ENCODE measurements at places on chromosomes 5 and 9.

- no peak for DNase-seq
These were observed 10.6 kb upstream of the PWWP2A start for GRCh38 chr5:160129841-160130240.

GRCh38 chr5:140303966-140304365 is 1.1 kb upstream of the PFDN1 start:
- DNase-seq = no peak

- peak; percentile 66 for DNase-seq
These were observed 18.0 kb downstream of the MGAT1 start for GRCh38 chr5:180784497-180785097.

GRCh38 chr9:128643519-128644300 is 12.9 kb downstream of the DYNC2I2 start:
- DNase-seq = no peak

DNA sequence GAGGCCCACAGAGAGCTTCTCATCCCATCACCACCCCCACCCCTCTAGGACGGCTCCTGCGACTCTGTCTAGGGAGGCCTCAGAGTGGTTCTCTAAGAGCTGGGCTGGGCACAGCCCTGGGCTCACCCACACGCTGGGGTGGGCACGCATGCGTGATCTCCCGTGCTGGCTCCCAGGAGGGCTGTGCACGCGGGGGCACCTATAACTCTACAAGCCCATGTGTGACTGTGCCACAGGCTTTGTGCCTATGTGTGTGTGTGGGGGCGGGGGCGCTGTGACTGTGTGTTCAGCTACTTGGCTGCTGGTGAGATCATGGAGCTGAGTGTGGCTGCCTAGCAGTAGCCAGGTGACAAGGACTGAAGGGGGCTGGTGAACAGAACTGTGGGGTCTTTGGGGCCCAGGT is 32.2 kb downstream of the NDUFA8 start:
- DNase-seq = no peak

GRCh38 chr5:5103245-5103644 is 36.9 kb upstream of the ADAMTS16 start:
- no peak for DNase-seq

- no peak for DNase-seq
These were observed 65.1 kb upstream of the C5orf46 start for GRCh38 chr5:147971472-147971871.

- DNase-seq = no peak
These were observed 47.5 kb downstream of the STX17 start for GRCh38 chr9:99953861-99954507.

GRCh38 chr9:101131326-101131725 is 102.8 kb downstream of the PLPPR1 start:
- DNase-seq = no peak

DNA sequence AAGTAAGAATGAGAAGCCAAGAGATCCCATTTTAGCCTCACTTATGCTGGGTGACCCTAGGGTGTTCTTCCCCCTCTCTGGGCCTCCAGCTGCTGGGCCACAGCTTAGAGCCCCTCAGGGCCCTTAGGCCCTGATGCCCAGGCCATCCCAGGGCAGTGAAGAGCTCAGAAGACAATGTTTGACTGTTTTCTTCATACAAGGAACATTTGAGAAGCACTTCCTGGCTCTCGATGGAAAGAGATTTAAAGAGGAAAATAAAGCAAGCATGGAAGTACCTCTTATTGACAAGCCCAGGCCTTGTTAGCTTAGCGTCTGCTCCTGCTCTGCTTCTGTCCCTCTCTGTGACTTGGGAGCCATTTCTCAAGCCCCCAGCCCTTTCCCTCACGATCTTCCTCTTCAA is 165.9 kb upstream of the SMIM23 start:
- no peak for DNase-seq

GRCh38 chr9:113622600-113623400 is 159.3 kb downstream of the RGS3 start:
- no peak for DNase-seq

DNA sequence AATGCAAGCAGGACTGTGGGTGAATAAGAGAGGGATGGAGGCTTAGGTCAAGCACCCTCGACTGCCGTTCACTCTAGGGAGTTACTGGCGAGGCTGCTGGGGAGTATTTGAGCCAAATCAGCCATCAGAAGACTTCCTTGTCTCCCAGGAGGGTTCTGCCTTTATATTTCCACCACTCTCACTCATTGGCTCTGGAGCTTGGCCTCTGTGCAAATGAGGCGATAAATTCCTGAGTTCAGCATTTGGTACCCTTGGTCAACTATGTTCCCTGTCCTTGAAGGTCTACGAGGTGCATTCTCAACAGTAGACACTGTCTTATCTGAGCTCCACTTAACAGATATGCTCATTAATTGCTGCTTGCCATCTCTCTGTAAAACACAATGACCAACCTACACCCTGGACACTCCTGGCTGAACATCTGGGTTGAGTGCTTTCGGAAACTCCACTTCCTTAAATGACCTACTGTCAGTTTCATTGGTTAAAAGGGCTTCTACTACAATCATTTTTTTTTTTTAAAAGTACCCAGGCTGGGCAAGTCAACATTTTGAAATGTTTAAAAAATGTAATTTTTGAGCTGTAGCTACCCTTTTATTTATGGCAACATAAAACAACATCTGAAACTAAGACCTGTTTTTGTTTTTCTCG is 153.2 kb downstream of the NTRK2 start:
- DNase-seq = no peak

GRCh38 chr9:112914524-112914923 is 23.8 kb upstream of the SLC46A2 start:
- DNase-seq = no peak

GRCh38 chr5:124416627-124417026 is 329.8 kb downstream of the ZNF608 start:
- DNase-seq = no peak

DNA sequence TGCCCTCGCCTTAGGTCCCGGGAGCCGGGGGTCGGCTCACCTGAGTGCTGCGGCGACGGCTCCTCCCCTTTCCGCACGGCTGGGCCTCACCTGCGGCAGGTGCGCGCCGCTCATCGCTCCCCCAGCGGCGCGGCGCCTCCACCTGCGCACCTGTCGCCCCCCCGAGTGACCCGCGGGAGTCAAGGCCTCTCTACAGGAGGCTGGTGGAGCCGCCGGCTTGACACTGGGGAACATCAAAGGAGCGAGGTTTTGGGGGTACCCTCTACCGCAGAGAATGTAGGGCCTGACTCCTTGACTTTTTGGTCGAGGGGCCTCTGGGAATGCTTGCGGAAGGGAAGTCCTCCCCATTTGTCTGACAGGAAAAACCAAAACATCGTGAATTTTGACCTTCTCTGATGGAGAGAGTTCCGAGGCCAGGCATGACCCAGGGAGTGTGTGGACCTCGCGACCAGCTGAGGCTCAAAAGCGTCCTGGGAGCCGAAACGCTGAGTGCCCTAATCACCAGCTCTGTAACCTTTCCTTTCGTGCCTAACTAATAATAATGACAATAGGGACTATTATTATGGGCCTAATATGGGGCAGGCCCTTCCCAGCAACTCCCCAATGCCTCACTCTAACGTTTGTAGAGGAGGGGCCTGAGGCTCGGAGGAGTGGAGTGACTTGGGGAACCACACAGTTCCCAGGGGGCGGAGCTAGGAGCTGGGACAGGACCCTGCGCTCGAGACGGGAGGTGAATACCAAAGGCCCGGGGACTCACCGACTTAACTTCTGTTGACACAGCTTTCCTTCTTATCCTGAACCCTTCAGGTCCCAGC is 714 bp upstream of the IER5L start:
- DNase-seq = no peak

DNA sequence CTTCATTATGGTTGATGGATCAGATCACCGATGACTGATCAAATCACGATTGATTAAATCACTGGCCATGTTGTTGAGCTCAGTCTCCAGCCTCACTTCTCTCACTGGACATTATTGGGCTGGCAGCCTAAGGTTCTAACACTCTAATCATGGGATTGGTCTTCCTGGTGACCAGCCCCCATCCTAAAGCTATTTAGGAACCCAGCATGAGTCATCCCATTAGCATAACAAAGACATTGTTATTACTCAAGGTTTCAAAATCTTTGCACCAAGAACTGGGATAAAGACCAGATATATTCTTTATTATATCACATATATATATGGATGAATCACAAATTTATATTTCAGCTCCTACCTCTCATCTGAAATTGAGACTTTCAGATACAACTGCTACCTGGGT is 272.1 kb upstream of the IL12B start:
- DNase-seq = no peak

DNA sequence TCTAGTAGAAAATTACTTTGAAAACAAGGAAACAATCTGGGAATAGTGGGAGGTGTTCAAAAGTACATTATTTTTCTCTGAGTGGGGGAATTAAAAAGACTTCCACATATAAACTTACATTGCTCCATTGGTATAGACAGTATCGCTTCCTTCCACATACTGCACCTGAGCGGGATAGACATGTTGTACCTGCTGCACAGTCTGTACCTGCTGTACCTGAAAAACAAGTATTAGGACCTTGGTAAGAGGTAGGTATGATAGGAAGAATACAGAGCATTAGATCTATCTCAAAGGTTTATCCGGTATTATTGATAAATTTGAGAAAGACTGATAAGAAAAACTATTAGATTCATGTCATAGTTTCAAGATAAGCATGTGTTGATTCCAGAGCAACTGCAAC is 179.3 kb downstream of the RFX3 start:
- no peak for DNase-seq

GRCh38 chr5:131209506-131210150 is 38.9 kb downstream of the LYRM7 start:
- peak; percentile 45 for DNase-seq

DNA sequence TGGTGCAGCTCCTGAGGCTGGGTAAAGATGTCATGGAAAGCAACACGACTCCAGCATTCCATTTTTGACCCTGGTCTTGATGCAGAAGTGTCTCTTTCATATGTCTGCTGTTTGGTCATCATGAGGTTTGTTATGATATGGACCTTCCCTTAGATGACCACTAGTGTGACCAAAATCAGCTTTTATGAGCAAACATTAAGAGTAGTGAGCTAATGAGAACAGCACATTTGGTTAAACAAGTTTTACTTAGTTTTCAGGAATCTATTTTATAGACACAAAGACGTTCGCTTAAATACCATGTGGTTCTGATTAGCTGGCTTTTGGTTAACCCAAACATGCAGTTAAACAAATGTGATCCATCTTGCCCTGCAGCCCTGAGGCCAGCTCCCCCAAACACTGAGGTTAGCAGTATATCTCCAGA is 56.7 kb upstream of the ACTBL2 start:
- no peak for DNase-seq

- DNase-seq = no peak
These were observed 78.4 kb upstream of the ATP10B start for GRCh38 chr5:160930406-160930805.

DNA sequence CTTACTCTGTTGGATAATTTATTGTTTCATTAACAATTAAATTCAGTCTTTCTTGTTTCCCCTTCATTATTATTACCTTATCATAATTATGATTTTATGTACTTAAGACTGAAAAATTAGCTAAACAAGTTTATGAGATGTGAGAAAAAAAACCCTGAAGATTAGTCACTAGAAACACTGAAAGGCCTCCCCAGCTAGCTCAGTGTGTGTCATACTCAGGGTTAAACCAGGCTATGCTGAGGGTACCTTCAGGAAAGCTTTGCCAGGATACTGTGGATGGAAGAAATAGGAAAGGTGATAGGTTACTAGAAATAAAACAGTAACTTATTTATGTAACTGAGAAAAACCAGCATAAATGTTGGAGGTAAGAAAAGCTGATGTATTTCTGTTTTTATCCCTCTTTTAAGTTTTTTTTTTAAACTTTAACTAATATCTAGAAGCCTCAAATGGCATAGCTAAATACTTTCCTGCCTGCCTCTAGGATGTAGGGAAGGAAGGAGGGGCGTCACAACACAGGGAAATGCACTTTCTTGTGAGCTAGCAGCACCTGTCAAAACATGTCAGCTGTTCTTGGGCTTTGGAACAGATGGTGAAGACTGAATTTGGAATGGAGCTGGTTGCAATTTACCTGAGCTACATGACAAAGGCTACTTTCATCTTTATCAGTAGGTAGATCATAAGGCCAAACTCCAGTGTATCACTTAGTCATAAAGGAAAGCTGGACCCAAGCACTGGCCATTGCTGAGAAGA is 24.2 kb downstream of the NMRK1 start:
- DNase-seq = no peak

DNA sequence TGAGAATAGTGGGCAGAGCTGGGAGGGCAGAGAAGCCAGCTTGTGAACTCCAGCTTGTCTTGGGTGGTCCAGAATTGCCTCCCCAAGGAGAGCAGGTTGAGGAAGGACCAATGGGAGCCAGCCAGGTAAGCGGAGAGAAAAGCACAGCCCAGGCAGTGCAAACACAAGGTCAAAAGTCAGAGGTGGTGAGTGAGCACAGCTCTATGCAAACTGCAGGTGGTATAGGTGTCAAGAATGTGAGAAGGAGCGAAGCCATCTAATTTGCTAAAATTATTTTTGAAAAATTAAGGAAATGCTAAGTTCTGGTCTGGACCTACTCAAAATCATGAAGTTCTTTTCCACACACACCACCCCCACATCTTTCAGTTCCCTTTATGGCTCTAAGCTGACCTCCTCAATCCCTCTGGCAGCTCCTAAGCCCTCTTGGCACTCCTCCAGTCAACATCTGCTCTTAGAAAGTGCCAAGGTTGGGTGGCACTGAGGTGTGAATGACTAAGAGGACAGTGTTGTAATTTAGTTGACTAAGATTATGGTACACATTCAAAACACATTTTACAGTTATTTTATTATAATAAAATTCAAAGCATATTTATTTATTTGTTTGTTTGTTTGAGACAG is 6.6 kb upstream of the OTULINL start:
- DNase-seq = no peak

GRCh38 chr9:136528716-136529341 is 17.0 kb downstream of the NOTCH1 start:
- no peak for DNase-seq

DNA sequence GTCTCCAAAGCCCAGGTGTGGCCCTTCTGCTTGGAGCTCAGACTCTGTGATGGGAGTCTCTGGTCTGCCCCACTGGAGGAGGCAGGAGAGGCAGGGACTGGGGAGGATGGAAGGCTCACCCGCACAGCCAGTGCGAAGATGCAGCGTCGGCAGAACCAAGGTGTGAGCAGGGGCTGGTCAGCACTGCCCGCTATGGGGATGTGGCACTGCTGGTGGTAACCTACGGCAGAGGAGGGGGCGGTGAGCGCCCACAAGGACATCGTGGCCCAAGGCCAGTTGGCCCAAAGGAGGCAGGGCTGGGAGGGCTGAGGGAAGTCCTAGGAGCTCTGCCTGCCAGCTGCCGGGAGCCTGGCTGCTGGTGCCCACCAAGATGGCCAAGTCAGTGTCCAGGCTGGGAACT is 7.3 kb downstream of the PHF19 start:
- no peak for DNase-seq

DNA sequence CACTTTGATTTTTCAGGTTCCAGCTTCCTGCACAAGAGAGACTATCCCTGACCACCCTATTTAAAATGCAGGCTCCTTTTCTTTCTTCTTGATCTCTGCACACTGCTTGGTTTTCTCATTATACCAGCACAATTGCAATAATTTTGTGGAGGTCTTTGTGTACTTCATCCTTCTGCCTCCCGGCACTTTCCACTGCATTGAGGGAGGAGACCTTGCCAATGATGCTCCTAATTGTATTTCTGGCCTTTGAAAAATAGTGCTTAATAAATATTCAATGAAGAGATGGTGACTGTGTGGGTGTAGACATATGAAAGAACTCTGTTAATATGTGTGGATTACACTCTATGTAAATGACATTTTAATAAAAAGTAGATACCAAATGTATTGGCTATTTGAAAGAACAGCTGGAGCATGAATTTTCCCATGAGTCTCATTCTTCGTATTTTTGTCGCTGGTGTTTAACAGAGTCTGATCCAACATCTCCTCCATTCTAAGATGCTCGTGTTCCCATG is 42.1 kb downstream of the FOXI1 start:
- no peak for DNase-seq

GRCh38 chr5:132526290-132526973 is 16.9 kb downstream of the IL5 start:
- DNase-seq = no peak

Measured in T follicular helper cell (primary cell).